CD4-positive, alpha-beta T cell (primary cell): ENCODE measurements at places on chromosomes 13 and 19.

GRCh38 chr19:19192910-19193423 is 909 bp downstream of the RFXANK start:
- peaks cover 21% of the 10 kb centered on the region for H3K36me3 ChIP-seq
- no peaks in the 10 kb centered on the region for H3K27me3 ChIP-seq
- H3K4me3 ChIP-seq, result peak overlapping the region; percentile 94

GRCh38 chr19:35963514-35963913 is 27.3 kb downstream of the LRFN3 start:
- H3K27ac ChIP-seq, result no peak overlapping the region
- no peak overlapping the region for H3K4me3 ChIP-seq
- no peaks in the 10 kb centered on the region for H3K36me3 ChIP-seq
- peaks cover 27% of the 10 kb centered on the region for H3K4me1 ChIP-seq
- no peaks in the 10 kb centered on the region for H3K27me3 ChIP-seq

DNA sequence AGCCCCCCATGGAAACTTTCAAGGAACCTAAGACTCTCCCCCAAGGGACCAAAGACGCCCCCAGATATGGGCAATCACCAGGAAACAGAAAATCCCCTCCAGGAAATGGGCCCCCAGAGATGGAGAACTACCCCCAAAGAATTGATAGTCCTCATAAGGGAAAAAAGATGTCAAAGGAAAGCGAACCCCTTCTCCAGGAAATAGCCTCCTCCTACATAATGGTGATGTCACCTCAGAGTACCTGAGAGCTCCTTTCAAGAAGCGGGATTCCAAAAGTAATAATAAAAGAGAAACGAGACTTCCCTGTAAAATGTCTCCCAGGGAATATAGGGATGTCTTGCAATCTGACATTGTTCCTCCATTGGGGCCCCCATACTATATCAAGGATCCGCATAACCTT is 1.1 kb downstream of the CDKN2D start:
- DNase-seq, result no peak
- H3K36me3 ChIP-seq, result peaks cover 14% of the 10 kb centered on the region
- H3K27ac ChIP-seq, result peak overlapping the region; percentile 76

DNA sequence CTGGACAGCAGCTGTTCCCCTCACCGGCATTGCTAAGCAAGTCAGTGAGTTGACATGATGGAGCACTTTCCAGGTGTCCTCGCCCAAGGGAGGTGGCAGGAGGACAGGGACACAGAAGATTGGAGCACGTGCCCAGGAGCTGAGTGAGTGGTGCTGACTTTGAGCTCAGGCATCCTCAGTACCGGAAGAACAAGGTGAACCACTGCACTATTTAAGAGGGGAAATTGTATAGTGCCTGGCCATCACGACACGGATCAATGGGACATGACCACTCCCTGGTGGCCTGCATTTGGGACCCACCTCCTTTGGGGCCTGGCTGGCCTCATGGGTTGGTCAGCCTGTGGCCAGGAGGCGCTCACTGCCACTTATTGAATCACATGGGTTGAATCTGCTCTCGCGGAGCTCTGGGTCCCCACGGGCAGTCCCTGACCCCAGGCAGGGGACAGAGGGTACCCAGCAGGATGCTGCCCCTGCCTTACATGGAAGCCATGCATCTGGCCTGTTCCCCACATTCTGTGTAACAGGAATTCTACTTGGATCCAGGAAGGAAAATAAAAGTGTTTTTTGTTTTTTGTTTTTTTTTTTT is 206.9 kb upstream of the ZNF536 start:
- H3K36me3 ChIP-seq, result no peaks in the 10 kb centered on the region
- no peak for DNase-seq
- no peak overlapping the region for H3K4me3 ChIP-seq
- no peaks in the 10 kb centered on the region for H3K4me1 ChIP-seq
- no peak overlapping the region for H3K27ac ChIP-seq

DNA sequence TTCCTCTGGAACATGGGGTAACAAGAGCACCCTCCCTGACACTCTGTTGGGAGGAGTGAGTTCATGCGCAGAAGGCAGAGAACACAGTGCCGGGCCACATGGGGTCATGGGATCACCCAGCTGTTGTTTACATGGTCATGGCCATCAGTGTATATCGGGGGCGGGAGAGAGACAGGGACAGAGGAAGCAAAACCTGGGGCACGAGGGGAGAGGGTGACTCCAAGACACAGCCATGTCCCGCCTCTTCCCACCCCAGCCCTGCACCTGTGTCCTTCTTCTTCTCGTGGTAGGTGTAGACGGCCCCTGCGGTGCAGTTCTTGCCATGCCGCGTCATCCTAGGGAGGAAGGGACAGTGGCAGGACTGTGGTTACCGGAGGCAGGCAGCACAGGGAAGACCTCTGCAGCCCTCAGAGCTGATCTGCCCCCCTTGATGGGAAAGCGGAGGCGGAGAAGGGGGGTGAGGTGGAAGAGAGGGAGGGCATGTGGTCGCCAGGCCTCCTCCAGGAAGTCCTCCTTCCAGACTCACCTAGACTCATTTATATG is 19.9 kb downstream of the NOSIP start:
- H3K27me3 ChIP-seq, result no peaks in the 10 kb centered on the region
- H3K36me3 ChIP-seq, result peaks cover 41% of the 10 kb centered on the region
- peak overlapping the region; percentile 68 for H3K4me3 ChIP-seq
- peaks cover 96% of the 10 kb centered on the region for H3K4me1 ChIP-seq

GRCh38 chr19:45971260-45971902 is 2.3 kb downstream of the NOVA2 start:
- no peak overlapping the region for H3K27ac ChIP-seq
- H3K36me3 ChIP-seq, result no peaks in the 10 kb centered on the region
- H3K4me1 ChIP-seq, result peaks cover 27% of the 10 kb centered on the region
- H3K4me3 ChIP-seq, result no peak overlapping the region
- H3K27me3 ChIP-seq, result peaks cover 66% of the 10 kb centered on the region
